ENCODE measurements at places on chromosomes 2 and 18.
A peak's percentile ranks its signal among the peaks of the same experiment; 100 is the strongest.

- DNase-seq, result no peak
Measured at GRCh38 chr2:30463535-30463934, 16.5 kb downstream of the LCLAT1 start.

- no peak for DNase-seq
Measured at GRCh38 chr2:17149945-17150344, 368.3 kb downstream of the RAD51AP2 start.

- DNase-seq, result peak; percentile 61
Measured at GRCh38 chr18:62452280-62452831, 70.5 kb upstream of the ZCCHC2 start.

DNA sequence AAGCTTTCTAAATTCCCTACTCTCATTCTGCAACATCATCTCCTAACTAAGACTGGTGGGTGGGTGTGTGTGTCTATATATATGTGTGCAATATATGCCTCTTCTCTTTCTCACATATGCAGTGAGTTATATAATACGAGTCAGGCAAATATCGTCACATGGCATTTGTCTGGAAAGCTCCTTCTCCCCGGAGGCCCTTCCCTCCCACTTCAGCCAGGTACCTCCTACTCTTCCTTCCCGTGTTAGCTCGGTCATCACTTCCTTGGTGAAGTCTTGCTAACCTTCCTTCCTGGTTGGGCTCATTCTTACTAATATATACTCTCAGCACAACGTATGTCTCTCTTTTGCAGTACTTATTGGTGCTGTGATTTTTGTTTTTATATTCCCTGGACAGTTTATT lies 66.4 kb upstream of the NCK2 start:
- DNase-seq, result no peak

- no peak for DNase-seq
Measured at GRCh38 chr2:232777276-232777675, 911 bp upstream of the KCNJ13 start.

- DNase-seq, result no peak
Measured at GRCh38 chr2:26978061-26978596, 7.7 kb downstream of the MAPRE3 start.

GRCh38 chr2:72116081-72116533 lies 31.6 kb downstream of the CYP26B1 start:
- DNase-seq, result no peak

- DNase-seq, result no peak
Measured at GRCh38 chr2:233290051-233290845, 17.4 kb upstream of the SAG start.

- DNase-seq, result no peak
Measured at GRCh38 chr18:75160364-75160763, 48.6 kb downstream of the PTGR3 start.

- no peak for DNase-seq
Measured at GRCh38 chr2:29502460-29502911, 387.3 kb downstream of the CLIP4 start.

All from fibroblast of pulmonary artery (primary cell).